Sigmoid colon (tissue), 7 donors: ENCODE measurements at places on chromosomes 2 and 18.
A peak's percentile ranks its signal among the peaks of the same experiment; 100 is the strongest.

- no peak overlapping the region for H3K27ac ChIP-seq
- H3K36me3 ChIP-seq = no peaks in the 10 kb centered on the region
- H3K27me3 ChIP-seq = no peaks in the 10 kb centered on the region
- no peaks in the 10 kb centered on the region for H3K4me1 ChIP-seq
- H3K4me3 ChIP-seq = no peak overlapping the region
- DNase-seq = no peak
Observed at GRCh38 chr18:14976736-14977430, 228.9 kb downstream of the ANKRD30B start.

DNA sequence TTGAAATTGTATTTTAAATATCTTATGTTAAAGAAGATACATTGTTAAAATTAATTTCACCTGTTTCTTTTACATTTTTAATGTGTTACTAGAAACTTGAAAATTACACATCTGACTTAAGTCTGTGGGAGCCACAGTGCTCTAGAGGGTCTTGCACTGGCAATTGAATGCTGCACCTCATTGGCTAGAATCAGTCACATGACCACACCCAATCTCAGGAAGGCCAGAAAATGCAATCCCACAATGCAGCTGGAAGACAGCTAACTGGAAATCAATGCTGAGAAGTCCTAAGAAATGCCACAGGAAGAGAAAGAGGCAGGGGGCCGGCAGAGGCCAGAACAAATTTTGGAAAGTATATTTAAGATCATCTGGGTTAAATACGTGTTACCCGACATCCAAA, 189.2 kb upstream of the POU3F3 start:
- no peaks in the 10 kb centered on the region for H3K36me3 ChIP-seq
- DNase-seq = no peak
- no peak overlapping the region for H3K27ac ChIP-seq
- H3K4me3 ChIP-seq = no peak overlapping the region
- H3K27me3 ChIP-seq = no peaks in the 10 kb centered on the region
- H3K4me1 ChIP-seq = no peaks in the 10 kb centered on the region

GRCh38 chr2:224650815-224651439, 65.2 kb downstream of the CCDC195 start:
- DNase-seq = no peak
- no peaks in the 10 kb centered on the region for H3K27me3 ChIP-seq
- no peaks in the 10 kb centered on the region for H3K36me3 ChIP-seq
- no peaks in the 10 kb centered on the region for H3K4me1 ChIP-seq

DNA sequence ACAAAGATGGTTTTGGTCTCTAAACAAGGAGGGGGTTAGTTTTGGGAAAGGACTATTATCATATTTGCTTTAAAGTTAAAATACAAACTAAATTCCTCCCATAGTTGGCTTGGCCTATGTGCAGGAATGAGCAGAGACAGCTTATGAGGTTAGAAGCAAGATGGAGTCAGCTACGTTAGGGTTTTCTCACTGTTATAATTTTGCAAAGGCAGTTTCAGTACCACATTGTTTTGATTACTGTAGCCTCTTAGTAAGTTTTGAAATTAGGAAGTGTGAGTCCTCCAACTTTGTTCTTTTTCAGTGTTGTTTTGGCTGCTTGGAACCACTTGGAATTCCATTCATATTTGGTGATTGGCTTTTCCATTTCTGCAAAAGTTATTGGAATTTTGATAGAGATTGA, 23.4 kb downstream of the LCLAT1 start:
- no peaks in the 10 kb centered on the region for H3K36me3 ChIP-seq
- no peak overlapping the region for H3K4me3 ChIP-seq

GRCh38 chr2:147659051-147659450, 185.8 kb upstream of the ACVR2A start:
- H3K27ac ChIP-seq = no peak overlapping the region
- H3K27me3 ChIP-seq = no peaks in the 10 kb centered on the region
- DNase-seq = no peak
- H3K4me3 ChIP-seq = no peak overlapping the region
- no peaks in the 10 kb centered on the region for H3K36me3 ChIP-seq

DNA sequence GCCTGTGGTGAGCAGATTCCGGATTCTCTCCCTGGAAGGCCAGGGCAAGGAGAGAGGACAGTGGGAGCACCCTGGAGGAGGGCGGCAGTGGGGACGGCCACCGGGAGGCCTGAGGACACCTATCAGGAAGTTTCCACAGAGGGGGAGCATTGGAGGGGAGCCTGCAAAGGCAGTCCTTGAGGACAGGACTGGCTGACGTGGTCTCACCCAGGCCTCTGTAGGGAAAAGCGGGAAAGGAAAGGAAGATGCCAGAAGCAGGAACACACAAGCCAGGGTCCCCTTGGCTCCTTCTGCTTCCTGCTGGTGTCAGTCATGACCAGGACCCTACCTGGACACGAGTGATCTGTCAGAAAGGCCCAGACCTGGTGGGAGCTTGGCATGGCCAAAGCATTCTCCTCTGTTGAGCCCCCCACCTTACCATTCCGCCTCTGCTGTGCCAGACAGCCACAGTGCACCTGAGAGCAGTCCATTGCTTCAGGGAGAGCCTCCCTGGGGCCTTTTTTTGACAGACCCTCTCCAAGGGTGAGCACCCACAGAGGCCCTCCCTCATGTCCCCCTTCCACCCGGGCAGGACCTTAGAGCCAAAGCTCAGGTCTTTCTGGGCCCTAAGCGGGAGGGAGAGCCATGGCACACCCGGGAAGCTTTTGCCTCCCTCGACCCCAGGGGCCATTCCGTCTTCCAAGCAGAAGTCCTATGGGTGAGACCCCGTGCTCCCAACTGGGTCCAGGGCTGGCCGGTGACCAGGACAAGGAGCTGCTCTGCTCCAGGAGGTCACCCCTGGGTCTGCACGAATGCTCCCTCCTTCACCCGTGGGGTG, 333.1 kb downstream of the DYSF start:
- no peaks in the 10 kb centered on the region for H3K36me3 ChIP-seq
- H3K27ac ChIP-seq = no peak overlapping the region
- no peak overlapping the region for H3K4me3 ChIP-seq
- peaks cover 20% of the 10 kb centered on the region for H3K4me1 ChIP-seq

GRCh38 chr2:64913357-64913869, 75.8 kb upstream of the SLC1A4 start:
- H3K27me3 ChIP-seq = no peaks in the 10 kb centered on the region
- H3K36me3 ChIP-seq = no peaks in the 10 kb centered on the region
- H3K4me3 ChIP-seq = no peak overlapping the region
- H3K27ac ChIP-seq = no peak overlapping the region
- DNase-seq = no peak
- peaks cover 4% of the 10 kb centered on the region for H3K4me1 ChIP-seq

DNA sequence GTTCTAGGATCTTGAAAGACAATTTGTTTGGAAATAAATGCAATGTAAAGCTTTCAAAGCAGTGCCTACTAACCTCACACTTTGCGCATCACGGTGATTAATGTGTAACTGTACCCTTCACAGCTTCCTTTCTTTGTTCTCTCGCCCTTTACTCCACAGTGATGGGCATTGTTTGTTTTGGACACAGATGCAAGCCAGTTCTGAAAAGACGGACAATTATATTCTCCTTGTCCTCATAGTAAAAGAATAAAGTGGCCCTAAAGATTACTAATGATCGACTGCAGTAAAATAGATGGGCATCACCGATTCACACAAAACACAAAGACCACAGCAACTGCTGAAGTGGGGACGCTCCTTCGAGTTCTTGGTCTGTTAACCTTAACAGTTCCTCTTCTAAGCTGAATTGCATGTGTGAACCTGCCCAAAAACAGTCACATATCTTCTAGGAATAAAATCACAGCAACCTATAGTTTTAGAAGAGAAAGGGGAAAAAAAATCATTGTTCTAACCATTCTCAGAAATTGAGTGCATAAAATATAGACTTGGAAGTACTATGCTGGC, 7.7 kb downstream of the L3MBTL4 start:
- DNase-seq = no peak
- no peaks in the 10 kb centered on the region for H3K36me3 ChIP-seq
- no peaks in the 10 kb centered on the region for H3K27me3 ChIP-seq
- H3K27ac ChIP-seq = no peak overlapping the region
- no peaks in the 10 kb centered on the region for H3K4me1 ChIP-seq

- no peaks in the 10 kb centered on the region for H3K4me1 ChIP-seq
- no peaks in the 10 kb centered on the region for H3K27me3 ChIP-seq
- H3K36me3 ChIP-seq = no peaks in the 10 kb centered on the region
Observed at GRCh38 chr2:26735883-26736588, 28.0 kb upstream of the SLC35F6 start.

DNA sequence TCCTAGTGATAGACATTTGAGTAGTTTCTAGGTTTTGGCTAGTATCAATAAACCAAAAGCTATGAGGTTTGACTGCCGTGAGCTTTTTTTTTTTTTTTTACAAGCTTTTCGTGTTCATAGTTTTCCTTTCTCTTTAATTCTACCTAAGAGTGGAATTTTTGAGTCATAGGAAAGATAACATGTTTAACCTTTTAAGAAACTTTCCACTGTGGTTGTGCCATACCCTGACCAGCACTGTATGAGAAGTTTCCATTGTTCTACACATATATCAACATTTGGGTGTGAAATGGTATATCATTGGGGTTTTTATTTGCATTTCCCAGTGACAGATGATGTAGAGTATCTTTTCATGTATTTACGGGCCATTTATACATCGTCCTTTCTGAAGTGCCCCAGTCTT, 31.7 kb downstream of the UBE2F start:
- H3K36me3 ChIP-seq = peaks cover 4% of the 10 kb centered on the region
- no peaks in the 10 kb centered on the region for H3K27me3 ChIP-seq
- no peak overlapping the region for H3K4me3 ChIP-seq
- DNase-seq = no peak
- no peaks in the 10 kb centered on the region for H3K4me1 ChIP-seq

DNA sequence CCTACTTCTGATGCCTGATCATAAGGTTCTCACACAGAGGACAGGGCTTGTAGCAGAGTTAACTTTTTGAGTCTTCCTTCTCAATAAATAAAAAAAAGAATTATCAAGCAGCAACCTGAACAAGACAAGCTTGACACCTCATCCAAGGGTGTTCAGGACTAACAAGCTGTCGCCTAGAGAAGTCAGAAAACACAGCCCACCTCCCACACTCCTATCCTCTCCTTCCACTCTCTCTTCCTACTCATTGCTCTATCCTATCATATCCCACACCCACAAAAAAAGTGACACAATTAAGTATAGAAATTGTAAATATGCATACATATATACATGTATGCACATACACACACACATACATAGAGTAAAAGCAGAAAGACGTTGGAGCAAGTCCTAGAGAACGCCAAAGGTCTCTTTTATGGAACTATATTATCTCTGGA, 5.4 kb downstream of the NBAS start:
- peaks cover 26% of the 10 kb centered on the region for H3K4me1 ChIP-seq
- no peak overlapping the region for H3K4me3 ChIP-seq
- H3K27me3 ChIP-seq = no peaks in the 10 kb centered on the region
- DNase-seq = no peak

- H3K4me1 ChIP-seq = no peaks in the 10 kb centered on the region
- H3K4me3 ChIP-seq = no peak overlapping the region
- H3K27me3 ChIP-seq = no peaks in the 10 kb centered on the region
- no peak for DNase-seq
Observed at GRCh38 chr2:150296770-150297546, 190.5 kb downstream of the RND3 start.

- no peaks in the 10 kb centered on the region for H3K4me1 ChIP-seq
- H3K4me3 ChIP-seq = no peak overlapping the region
- no peaks in the 10 kb centered on the region for H3K36me3 ChIP-seq
- DNase-seq = no peak
Observed at GRCh38 chr2:148554459-148555247, 89.9 kb upstream of the EPC2 start.

- no peak overlapping the region for H3K27ac ChIP-seq
- DNase-seq = no peak
- H3K36me3 ChIP-seq = no peaks in the 10 kb centered on the region
Observed at GRCh38 chr2:12046641-12047040, 300.2 kb downstream of the LPIN1 start.

- no peaks in the 10 kb centered on the region for H3K36me3 ChIP-seq
- H3K4me1 ChIP-seq = no peaks in the 10 kb centered on the region
- H3K27ac ChIP-seq = peak overlapping the region; percentile 89
- no peaks in the 10 kb centered on the region for H3K27me3 ChIP-seq
- no peak for DNase-seq
- H3K4me3 ChIP-seq = no peak overlapping the region
Observed at GRCh38 chr18:55317324-55317723, 270.7 kb downstream of the TCF4 start.

GRCh38 chr2:181821049-181821448, 70.5 kb upstream of the ITPRID2 start:
- H3K27ac ChIP-seq = no peak overlapping the region
- H3K4me3 ChIP-seq = no peak overlapping the region
- no peaks in the 10 kb centered on the region for H3K27me3 ChIP-seq
- no peak for DNase-seq
- H3K36me3 ChIP-seq = no peaks in the 10 kb centered on the region
- peaks cover 9% of the 10 kb centered on the region for H3K4me1 ChIP-seq

DNA sequence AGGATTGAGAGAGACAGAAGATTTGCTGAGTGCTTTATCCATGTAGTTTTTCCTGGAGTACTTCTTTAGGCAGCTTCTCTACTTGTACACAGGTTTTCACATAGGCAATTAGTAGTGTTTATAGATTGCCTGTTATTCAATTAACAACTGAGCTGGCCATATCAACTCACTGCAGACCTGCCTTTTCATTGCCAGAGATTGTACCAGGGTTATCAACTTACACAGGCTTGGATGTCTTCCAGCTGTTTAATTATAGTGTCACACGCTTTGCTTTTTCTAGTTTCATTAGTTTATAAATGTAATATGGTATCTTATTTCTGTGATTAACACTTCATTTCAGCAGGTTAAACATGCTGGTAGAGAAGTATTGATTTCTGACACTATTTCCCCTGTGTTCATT, 125.9 kb downstream of the GPD2 start:
- H3K36me3 ChIP-seq = no peaks in the 10 kb centered on the region
- no peak overlapping the region for H3K27ac ChIP-seq
- no peak for DNase-seq
- no peak overlapping the region for H3K4me3 ChIP-seq

DNA sequence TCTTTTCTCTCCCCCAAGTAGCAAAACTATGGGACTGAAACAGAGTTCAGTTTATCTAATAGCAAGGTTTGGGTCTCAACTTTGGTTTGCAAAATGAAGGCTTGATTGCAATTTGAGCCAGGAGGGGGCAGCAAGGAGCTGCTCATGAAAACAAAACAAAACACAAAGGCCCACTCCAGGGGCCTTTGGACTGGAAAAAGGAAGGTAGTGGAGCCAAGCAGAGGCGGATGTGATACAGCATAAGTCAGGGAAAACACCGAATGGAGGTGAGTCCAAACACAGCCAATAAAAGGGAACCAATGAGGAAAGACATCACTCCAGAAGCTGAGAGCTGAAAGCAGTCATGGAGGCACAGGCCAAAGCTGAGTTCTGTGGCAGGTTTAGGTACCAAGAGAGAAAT, 799.7 kb upstream of the ACVR2A start:
- H3K4me3 ChIP-seq = no peak overlapping the region
- no peaks in the 10 kb centered on the region for H3K4me1 ChIP-seq
- no peak overlapping the region for H3K27ac ChIP-seq

- H3K27ac ChIP-seq = peak overlapping the region; percentile 39
- no peaks in the 10 kb centered on the region for H3K36me3 ChIP-seq
- H3K4me1 ChIP-seq = peaks cover 18% of the 10 kb centered on the region
- no peaks in the 10 kb centered on the region for H3K27me3 ChIP-seq
- DNase-seq = no peak
Observed at GRCh38 chr2:234840336-234840735, 111.5 kb upstream of the SH3BP4 start.
